CD4-positive, alpha-beta T cell (primary cell): ENCODE measurements at places on chromosomes 6 and 20.

- H3K4me3 ChIP-seq, result no peak overlapping the region
- DNase-seq, result no peak
- no peak overlapping the region for H3K27ac ChIP-seq
- H3K27me3 ChIP-seq, result no peaks in the 10 kb centered on the region
- no peaks in the 10 kb centered on the region for H3K4me1 ChIP-seq
These were observed 84.8 kb upstream of the SOX4 start for GRCh38 chr6:21508753-21509152.

GRCh38 chr6:30842754-30843610 lies 41.3 kb upstream of the DDR1 start:
- peaks cover 29% of the 10 kb centered on the region for H3K4me1 ChIP-seq
- no peak overlapping the region for H3K4me3 ChIP-seq
- H3K27ac ChIP-seq, result no peak overlapping the region
- no peak for DNase-seq
- H3K27me3 ChIP-seq, result no peaks in the 10 kb centered on the region

GRCh38 chr20:64006490-64006889 lies 25.6 kb downstream of the PRPF6 start:
- H3K27me3 ChIP-seq, result no peaks in the 10 kb centered on the region
- no peak overlapping the region for H3K27ac ChIP-seq
- no peak for DNase-seq
- peaks cover 18% of the 10 kb centered on the region for H3K4me1 ChIP-seq
- peaks cover 82% of the 10 kb centered on the region for H3K36me3 ChIP-seq

- peaks cover under 1% of the 10 kb centered on the region for H3K36me3 ChIP-seq
- no peaks in the 10 kb centered on the region for H3K27me3 ChIP-seq
- no peak for DNase-seq
- peak overlapping the region; percentile 42 for H3K4me3 ChIP-seq
- peaks cover 75% of the 10 kb centered on the region for H3K4me1 ChIP-seq
These were observed 67.2 kb downstream of the UTRN start for GRCh38 chr6:144352331-144352730.

DNA sequence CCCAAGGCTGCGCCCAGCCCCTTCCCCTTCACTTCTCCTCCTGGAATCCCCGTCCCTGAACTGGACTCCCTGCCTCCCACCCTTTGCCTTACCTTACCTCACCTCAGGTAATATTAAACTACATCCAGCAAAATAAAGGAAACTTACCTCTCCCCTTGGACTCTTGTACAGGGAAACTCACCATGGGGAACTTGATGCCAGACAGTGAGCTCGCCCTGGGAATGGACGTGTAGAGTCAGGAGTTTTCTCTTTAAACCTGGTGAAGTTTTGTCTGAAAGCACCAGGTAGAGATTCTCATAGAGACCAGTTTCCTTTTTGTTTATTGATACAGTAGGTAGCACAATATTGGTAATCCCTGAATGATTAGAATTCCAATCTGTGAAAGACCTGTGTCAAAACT lies 544 bp upstream of the HLA-C start:
- no peaks in the 10 kb centered on the region for H3K27me3 ChIP-seq
- peaks cover 39% of the 10 kb centered on the region for H3K36me3 ChIP-seq
- H3K4me1 ChIP-seq, result peaks cover 52% of the 10 kb centered on the region
- H3K27ac ChIP-seq, result peak overlapping the region; percentile 98
- H3K4me3 ChIP-seq, result peak overlapping the region; percentile 79

DNA sequence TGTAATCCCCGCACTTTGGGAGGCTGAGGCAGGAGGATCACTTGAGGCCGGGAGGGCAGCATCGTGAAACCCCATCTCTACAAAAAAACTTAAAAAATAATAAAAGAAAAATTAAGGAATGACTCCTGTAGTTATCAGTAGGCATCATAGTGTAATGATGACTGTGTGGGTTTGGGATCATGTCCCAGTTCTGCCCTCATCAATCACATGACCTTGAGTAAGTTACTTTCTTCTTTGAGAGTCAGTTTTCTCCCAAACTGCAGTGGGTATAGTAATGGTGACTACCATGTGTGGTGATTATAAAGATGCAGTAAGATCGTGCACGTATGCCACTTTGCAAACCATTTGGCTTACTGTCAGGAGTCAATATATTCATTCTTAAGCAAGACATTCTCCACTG lies 89.2 kb downstream of the TXNDC5 start:
- H3K27ac ChIP-seq, result no peak overlapping the region
- H3K36me3 ChIP-seq, result no peaks in the 10 kb centered on the region
- H3K27me3 ChIP-seq, result no peaks in the 10 kb centered on the region
- H3K4me3 ChIP-seq, result no peak overlapping the region

DNA sequence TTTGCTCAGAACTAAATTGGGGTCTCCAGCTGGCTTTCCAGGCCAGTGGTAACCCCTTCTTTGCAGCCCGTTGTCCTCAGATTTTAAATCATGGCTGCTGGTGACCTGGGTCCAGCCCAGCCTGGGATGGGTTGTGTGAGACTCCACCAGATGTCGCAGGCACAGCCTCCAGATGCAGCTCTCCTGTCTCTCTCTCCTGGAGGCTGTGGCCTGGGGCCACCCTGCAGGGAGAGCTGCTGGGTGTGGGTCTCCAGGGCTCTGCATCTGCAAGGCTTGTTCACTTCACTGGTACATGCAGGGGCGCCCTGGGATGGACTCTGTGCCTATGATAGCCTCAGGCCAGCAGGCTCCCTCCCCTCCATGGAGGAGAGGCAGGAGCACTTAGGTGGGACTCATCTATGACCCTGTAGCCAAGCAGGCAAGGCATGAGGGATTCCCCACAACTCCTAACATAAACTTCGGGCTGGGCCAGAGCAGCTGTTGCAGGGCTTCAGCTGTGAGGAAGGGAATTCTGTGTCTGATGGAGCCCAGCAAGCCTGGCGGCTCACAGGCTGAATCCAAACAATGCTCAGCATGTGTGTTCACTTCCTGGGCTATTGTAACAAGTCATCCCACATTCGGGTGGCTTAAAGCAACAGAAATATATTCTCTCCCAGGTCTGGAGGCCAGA lies 94.7 kb upstream of the NXT1 start:
- H3K4me3 ChIP-seq, result no peak overlapping the region
- H3K27ac ChIP-seq, result no peak overlapping the region
- no peak for DNase-seq
- no peaks in the 10 kb centered on the region for H3K36me3 ChIP-seq
- no peaks in the 10 kb centered on the region for H3K27me3 ChIP-seq

GRCh38 chr20:52383995-52384621 lies 192.5 kb upstream of the ZFP64 start:
- H3K27me3 ChIP-seq, result no peaks in the 10 kb centered on the region
- H3K36me3 ChIP-seq, result no peaks in the 10 kb centered on the region
- H3K4me3 ChIP-seq, result no peak overlapping the region
- H3K4me1 ChIP-seq, result peaks cover 4% of the 10 kb centered on the region

GRCh38 chr6:44649365-44650025 lies 262.0 kb downstream of the CDC5L start:
- no peaks in the 10 kb centered on the region for H3K27me3 ChIP-seq
- no peaks in the 10 kb centered on the region for H3K36me3 ChIP-seq
- no peak overlapping the region for H3K4me3 ChIP-seq
- H3K4me1 ChIP-seq, result no peaks in the 10 kb centered on the region

DNA sequence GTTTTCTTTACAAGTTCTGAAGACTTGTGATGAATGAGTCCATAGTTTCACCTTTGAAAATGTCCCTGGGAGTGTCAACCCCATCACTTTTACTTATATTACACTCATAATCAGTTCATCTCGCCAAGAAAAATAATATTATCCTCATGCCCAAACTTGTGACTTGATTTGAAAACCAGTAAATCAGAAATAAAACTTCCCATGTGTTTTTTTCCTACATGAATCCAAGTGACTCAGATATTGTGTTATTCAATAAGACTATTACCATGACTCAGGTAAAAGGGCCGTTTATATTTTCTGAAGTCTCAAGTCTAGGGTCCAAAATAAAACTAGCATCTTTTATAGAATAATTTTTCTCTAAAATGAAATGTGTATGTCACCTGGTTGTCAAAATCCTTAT lies 15.8 kb upstream of the CYP24A1 start:
- no peak overlapping the region for H3K27ac ChIP-seq
- H3K4me3 ChIP-seq, result no peak overlapping the region
- H3K4me1 ChIP-seq, result no peaks in the 10 kb centered on the region
- no peak for DNase-seq
- no peaks in the 10 kb centered on the region for H3K36me3 ChIP-seq
- peaks cover 4% of the 10 kb centered on the region for H3K27me3 ChIP-seq

DNA sequence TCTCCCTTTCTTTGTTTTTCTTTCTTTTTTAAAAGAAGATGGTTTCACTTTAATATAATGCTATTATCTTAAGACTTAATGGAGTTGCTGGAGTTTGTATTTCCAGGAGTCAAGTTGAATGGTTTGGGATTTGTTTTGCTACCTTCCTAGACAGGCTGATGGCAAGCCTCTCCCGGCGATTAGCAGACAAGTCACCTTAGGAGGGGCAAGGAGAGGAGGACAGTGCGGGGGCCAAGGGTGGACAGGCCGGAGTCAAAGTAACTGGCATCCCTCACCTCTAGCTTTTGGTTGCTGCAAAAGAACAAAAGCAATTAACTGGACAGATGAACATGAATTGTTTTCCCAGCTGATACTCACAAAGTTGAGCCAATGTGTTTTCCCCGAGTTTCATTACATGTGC lies 57.1 kb downstream of the GMPR start:
- H3K36me3 ChIP-seq, result no peaks in the 10 kb centered on the region
- no peak overlapping the region for H3K27ac ChIP-seq
- no peaks in the 10 kb centered on the region for H3K4me1 ChIP-seq
- no peak overlapping the region for H3K4me3 ChIP-seq
- no peaks in the 10 kb centered on the region for H3K27me3 ChIP-seq
- DNase-seq, result no peak

DNA sequence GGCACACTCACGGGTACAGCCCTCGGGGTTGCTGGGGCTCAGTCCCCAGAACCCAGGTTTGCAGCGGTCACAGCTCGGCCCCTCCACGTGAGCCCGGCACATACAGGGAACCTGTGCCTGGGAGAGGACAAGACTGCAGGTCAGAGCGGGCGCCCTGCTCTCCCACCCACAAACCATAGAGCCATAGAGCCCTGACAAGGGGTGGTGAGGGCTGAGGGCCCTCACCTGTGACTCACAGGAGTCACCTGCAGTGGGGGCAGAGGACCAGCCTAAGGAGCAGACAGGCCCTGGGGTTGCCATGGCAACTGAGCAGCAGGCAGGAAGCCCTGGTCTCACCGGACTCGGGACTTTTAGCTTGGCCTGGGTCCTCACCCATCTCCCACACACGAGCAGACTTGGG lies 30.8 kb downstream of the LAMA5 start:
- no peak for DNase-seq
- peaks cover 2% of the 10 kb centered on the region for H3K27me3 ChIP-seq
- no peaks in the 10 kb centered on the region for H3K4me1 ChIP-seq

GRCh38 chr6:28648035-28648877 lies 122.6 kb downstream of the GPX5 start:
- peaks cover 43% of the 10 kb centered on the region for H3K27me3 ChIP-seq
- no peak overlapping the region for H3K27ac ChIP-seq
- no peaks in the 10 kb centered on the region for H3K36me3 ChIP-seq

DNA sequence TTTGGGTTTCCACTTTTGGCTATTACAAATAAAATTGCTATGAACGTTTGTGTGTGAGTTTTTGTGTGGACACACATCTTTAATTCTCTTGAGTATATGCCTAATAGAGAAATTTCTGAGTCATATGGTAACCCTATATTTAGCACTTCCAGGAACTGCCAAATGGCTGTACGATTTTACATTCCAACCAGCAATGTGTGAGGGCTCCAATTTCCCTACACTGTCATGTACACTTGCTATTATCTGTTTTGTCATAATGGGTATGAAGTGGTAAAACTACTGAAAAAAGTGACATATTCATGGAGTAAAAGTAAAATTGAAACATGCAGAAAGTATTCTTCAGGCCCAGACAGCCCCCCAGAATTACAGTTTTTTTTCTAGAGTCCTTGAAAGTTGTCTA lies 59.6 kb upstream of the ESR1 start:
- H3K4me1 ChIP-seq, result no peaks in the 10 kb centered on the region
- no peak overlapping the region for H3K4me3 ChIP-seq
- no peaks in the 10 kb centered on the region for H3K36me3 ChIP-seq

DNA sequence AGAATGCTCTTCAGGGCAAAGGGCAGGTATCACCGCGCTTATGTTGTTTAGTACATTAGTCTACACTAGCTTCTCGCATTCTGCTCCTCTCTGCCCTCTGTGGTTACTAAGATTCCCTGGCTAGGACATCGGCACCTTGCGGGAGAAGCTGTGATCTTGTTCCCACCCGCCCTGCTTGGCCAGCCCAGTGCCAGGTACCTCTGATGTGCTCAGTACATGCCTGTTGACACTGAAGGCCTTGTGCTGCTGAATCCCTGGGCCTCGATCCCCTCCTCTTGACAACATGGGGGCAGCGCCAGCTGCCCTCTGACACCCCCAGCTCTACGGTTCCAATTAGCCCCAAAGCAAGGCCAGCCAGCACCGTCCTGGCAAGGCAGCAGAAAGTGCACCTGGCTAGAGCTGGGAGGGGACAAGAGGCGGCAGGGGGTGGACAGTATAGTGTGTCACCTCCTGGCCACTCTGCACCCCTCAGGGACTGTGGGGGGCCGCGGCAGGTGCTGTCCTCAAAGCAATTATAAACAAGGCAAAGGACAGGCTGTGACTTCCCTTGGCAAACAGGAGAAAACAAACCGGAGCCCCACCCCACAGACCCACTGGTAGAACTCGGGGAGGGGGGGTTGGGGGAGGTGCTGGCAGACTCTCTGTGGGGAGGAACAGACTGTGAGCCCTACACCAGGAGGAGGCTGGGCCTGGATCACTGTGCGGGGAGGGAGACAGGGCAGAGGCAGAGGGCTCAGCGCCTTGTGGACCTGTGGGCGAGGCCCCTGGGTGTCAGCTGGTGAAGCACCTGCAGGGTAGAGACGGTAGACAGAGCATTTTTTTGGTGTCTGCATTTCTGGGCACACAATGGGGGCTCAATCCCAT lies 7.1 kb downstream of the TFEB start:
- no peak overlapping the region for H3K27ac ChIP-seq
- DNase-seq, result no peak
- H3K27me3 ChIP-seq, result no peaks in the 10 kb centered on the region
- H3K4me3 ChIP-seq, result no peak overlapping the region

GRCh38 chr20:17673084-17673483 lies 9.0 kb downstream of the RRBP1 start:
- no peak for DNase-seq
- no peaks in the 10 kb centered on the region for H3K27me3 ChIP-seq
- H3K36me3 ChIP-seq, result no peaks in the 10 kb centered on the region
- H3K27ac ChIP-seq, result no peak overlapping the region
- H3K4me3 ChIP-seq, result no peak overlapping the region

- no peak for DNase-seq
- H3K27me3 ChIP-seq, result no peaks in the 10 kb centered on the region
- H3K4me1 ChIP-seq, result no peaks in the 10 kb centered on the region
- H3K4me3 ChIP-seq, result no peak overlapping the region
- no peak overlapping the region for H3K27ac ChIP-seq
These were observed 165.7 kb upstream of the RREB1 start for GRCh38 chr6:6942091-6942490.
